ENCODE measurements at places on chromosomes 13 and 19. TPM values are rescaled to one million over a fixed set of nuclear protein-coding genes. Genes with fewer than 3 reads are reported as not detected.

DNA sequence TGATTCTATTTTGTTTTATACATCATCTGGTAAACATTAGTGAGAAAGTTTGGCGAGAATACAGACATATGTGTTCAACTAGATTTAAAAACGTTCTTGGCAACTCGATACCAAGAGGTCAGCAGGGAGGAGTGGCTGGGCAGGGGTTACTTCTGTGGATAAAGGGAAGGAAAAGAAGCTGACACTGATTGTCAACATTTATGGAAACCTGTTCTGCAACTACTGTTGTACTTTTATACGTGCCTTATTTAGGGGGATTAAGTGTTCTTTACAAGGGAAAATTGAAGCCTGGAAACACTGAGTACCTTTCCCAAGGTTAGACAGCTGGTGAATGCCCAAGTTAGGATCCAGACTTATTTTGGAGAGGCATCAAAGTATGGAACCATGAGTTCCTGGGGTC is 65.0 kb downstream of the MTUS2 start:
- DNase-seq: no peak

- DNase-seq: no peak
Observed at GRCh38 chr13:50410921-50411746, 395.9 kb downstream of the KCNRG start.

The ZNF443 gene
- total RNA-seq: 3.5 TPM

The RETN gene
- total RNA-seq: not detected

- no peak for DNase-seq
Observed at GRCh38 chr13:23551213-23552008, 18.8 kb upstream of the TNFRSF19 start.

DNA sequence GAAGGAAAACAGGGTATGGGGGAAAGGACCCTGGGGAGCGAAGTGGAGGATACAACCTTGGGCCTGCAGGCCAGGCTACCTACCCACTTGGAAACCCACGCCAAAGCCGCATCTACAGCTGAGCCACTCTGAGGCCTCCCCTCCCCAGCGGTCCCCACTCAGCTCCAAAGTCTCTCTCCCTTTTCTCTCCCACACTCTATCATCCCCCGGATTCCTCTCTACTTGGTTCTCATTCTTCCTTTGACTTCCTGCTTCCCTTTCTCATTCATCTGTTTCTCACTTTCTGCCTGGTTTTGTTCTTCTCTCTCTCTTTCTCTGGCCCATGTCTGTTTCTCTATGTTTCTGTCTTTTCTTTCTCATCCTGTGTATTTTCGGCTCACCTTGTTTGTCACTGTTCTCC is 2.7 kb downstream of the KLK3 start:
- DNase-seq: no peak

GRCh38 chr19:39974377-39975155 is 3.6 kb downstream of the PSMC4 start:
- no peak for DNase-seq

The ZNF578 gene
- 2.8 TPM for total RNA-seq

The ZNF575 gene
- total RNA-seq: 1.9 TPM

The SYNGR4 gene
- not detected for total RNA-seq

DNA sequence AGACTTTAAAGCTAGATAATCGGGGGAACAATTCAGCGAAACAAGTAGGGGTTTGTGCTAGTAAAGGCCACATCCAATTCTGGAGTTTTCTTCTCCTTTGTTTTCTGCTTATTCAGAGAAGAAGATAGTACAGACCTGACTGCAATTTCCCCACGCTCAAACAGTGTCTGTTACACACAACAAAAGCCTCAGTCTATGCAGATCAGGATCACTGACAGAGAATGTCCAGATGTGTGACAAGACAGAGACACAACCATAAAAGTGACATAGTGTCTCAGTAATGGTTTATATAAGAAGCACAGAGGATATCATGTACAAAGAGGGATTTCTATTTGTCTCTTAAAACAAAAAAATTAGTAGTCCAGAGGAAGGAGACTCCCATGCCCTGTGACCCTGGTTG is 70.7 kb upstream of the GTF3A start:
- no peak for DNase-seq
